ENCODE measurements at places on chromosomes 6 and 20.
A peak's percentile ranks its signal among the peaks of the same experiment; 100 is the strongest.

DNA sequence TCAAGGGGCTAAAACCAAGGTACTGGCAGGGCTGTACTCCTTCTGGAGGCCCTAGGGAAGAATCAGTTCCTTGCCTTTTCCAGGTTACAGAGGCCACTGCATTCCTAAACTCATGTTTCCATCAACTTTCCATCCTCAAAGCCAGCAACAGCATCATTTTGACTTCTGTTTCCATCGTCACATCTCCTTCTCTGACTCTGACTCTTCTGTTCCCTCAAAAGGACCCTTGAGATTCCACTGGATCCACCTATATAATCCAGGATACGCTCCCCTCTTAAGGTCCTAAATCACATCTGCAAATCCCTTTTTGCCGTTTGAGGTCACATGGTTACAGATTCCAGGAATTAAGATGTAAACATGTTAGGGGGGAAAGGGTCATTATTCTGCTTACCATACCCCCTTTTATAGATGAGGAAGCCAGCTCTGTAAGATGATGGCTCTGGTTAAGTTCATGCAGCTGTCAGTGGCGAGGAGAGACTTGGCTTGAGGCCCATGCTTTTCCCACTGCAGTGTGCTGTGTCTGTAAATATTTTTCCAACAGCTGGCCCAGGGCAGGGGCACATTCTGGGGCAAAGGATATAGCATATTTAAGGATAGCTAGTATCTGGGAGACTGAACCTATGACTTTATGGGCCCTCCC is 114.6 kb downstream of the TNFRSF21 start:
- no peak for DNase-seq

DNA sequence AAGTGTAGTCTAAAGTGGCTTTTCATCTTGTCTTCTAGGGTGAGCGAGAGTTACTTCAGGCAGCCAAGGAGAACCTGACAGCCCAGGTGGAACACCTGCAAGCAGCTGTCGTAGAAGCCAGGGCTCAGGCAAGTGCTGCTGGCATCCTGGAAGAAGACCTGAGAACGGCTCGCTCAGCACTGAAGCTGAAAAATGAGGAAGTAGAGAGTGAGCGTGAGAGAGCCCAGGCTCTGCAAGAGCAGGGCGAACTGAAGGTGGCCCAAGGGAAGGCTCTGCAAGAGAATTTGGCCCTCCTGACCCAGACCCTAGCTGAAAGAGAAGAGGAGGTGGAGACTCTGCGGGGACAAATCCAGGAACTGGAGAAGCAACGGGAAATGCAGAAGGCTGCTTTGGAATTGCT is 27.1 kb downstream of the C20orf173 start:
- no peak for DNase-seq

- DNase-seq = no peak
These were observed 33.1 kb upstream of the CLIC5 start for GRCh38 chr6:46048646-46049297.

GRCh38 chr6:145829102-145829501 is 14.5 kb upstream of the FBXO30 start:
- DNase-seq = no peak

- peak; percentile 73 for DNase-seq
These were observed 16.2 kb upstream of the UBR2 start for GRCh38 chr6:42547407-42548329.

Data from left renal pelvis (tissue), 4 donors.